ENCODE measurements at places on chromosomes 16 and 17.

DNA sequence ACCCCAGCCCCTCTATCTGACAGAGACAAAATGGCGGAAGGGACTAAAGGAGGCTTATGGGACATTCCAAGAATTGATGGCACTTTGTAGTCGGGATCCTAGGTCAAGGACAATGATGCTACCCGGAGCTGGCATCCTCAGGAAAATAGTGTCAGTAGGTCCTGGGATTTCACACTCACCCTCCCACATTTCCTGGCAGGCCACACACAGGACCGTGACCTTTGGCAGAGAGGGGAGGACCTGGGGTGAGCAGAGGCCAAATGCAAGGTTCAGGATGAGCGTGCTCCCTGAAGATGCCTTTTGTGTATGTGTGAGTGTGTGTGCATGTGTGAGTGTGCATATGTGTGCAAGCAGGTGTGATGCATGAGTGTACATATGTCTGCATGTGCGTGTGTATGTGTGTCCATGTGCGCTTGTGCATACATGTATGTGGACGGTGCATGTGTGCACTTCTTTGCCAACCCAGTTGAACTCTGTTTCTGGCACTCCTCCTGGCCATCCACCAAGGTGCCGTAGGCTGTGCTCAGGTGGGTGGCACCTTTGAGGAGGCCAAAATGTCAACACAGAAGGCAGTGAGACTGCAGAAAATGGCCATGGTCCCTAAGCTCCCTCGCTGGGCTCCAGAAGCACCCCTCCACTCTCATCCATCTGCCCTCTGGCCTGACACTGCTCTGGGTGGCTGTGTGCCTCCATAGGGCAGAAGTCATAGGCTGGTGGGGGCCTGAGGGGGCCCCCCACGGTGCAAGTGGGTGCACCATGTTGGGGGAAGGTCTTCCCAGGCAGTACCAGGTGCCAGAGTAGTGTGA lies 60.3 kb downstream of the SNX20 start:
- no peak for DNase-seq

DNA sequence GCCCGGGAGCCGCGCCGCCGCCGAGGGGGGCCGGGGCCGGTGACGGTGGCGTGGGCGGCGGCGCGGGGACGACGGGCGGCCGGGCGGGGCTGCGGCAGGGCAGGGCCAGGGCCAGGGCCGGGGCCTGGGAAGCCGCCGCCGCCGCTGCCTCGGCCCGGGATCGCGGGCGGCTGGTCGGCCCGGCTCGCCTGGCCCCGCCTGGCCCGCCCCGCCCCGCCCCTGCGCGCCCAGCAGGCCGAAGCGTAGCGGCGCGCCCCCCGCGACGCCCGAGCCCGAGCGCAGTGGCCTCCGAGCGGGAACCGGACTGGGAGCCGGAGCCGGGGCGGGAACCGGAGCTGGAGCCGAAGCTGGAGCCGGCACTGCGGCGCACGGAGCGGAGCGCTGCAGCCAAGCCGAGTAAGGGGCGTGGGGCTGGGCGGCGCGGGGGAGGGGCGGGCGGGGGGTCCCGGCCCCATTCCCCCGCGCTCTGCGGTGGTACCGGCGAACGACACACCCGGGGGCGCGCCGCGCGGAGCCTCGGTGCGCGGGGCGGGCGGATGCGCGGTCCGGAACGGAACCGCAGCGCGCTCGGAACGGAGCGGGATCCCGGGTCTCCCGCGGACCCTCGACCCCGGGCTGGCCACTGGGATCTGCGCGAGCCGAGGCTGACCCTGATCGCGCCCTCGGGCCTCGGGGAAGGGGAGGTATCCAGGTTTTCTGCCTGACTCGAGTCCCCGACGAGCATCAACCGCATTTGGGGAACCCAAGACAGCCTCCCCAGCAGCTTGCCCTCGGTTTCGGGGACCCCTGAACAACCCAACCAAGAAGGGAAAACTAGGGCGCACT lies at the start of gene BEAN1:
Gene BEAN1 (plus strand): TSS at position 260 of the 825 bp plus-strand sequence. CDS start 10,382 bp downstream, outside the sequence.
- no peak for DNase-seq

GRCh38 chr16:8928467-8928957 lies 35.2 kb downstream of the USP7 start:
- DNase-seq, result no peak

GRCh38 chr17:75774471-75774990 lies 9.5 kb upstream of the GALK1 start:
- DNase-seq, result peak; percentile 23
